ENCODE measurements at places on chromosomes 12 and 14.

- DNase-seq: no peak
Observed at GRCh38 chr14:105059925-105060565, 5.2 kb downstream of the GPR132 start.

DNA sequence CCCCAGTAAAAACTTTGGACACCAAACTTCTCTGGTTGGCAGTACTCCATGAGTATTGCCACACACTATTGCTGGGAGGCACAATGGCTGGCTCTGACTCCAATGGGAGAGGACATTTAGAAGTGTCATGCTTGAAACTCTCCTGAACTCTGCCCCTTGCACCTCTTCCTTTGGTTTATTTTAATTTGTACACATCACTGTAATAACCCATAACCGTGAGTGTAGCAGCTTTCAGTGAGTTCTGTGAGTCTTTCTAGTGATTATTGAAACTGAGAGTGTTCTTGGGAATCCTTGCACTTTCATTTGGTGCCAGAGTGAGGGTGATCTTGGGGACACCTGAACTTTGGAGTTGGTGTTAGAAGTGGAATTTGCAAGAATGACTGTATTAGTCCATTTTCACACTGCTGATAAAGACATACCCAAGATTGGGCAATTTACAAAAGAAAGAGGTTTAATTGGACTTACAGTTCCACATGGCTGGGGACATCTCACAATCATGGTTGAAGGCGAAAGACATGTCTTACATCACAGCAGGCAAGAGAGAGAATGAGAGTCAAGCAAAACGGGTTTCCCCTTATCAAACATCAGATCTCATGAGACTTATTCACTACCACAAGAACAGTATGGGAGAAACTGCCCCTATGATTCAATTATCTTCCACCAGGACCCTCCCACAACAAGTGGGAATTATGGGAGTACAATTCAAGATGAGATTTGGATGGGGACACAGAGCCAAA, 41.3 kb upstream of the CEP83 start:
- DNase-seq: no peak

- peak; percentile 84 for DNase-seq
Observed at GRCh38 chr14:77799863-77800730, at the start of gene ADCK1. Gene ADCK1, plus strand, starts transcription at chr14:77800109. Its CDS starts 18,870 bp downstream, at chr14:77818979.

DNA sequence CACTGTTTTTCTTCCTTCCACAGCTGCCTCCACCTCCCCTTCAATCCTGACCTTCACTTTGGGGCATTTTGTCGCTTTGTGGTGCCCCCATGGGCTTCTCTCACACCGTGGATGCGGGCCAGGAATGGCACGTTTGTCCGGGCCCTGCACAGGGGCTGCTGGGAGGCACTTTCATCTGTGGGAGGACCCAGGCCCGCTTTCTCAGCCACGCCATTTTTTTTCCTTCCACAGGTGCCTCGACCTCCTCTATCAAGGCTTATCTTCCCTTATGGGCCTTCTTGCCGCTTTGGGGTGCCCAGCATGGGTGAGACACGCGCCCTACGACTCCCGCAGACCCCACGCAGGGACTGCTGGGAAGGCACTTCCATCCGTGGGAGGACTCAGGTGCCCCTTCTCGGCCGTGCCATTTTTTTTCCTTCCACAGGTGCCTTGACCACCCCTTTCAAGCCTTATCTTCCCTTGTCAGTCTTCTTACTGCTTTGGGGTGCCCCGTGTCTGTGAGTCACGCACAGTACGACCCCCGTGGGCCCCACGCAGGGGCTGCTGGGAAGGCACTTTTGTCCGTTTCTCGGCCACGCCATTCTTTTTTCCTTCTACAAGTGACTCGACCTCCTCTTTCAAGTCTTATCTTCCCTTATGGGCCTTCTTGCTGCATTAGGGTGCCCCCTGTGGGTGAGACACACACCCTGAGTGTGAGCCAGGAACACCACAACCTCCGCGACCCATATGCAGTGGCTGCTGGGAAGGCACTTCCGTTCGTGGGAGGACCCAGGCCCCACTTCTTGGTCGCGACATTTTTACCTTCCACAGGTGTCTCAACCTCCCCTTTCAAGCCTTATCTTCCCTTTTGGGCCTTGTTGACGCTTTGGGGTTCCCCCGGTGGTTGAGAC, 270.7 kb downstream of the ALG10 start:
- DNase-seq: no peak

- DNase-seq: no peak
Observed at GRCh38 chr12:81617915-81618314, 141.2 kb downstream of the PPFIA2 start.

GRCh38 chr12:104751120-104751519, 207.0 kb downstream of the SLC41A2 start:
- DNase-seq: no peak

- no peak for DNase-seq
Observed at GRCh38 chr12:112752303-112752702, 39.2 kb upstream of the RPH3A start.

DNA sequence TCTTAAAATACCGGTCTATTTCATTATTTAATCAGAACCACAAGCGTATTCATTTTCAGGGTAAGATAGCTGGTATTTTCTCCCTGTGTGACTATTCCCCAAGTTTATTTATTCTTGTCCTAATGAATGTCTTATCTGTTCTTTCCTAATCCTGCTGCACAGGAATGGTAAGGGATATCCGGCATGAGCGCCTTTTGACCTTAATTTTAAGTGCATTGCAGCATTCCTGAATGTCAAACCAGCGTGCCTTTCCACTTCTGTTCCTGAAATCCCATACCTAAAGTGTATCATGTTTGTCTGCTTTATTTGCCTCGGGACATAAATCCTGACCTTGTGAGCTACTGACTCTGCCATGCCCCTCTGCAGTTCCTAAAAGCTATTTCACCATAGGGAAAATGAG, 1713.2 kb upstream of the FLRT2 start:
- no peak for DNase-seq

GRCh38 chr14:95527387-95528002, 7.4 kb upstream of the GLRX5 start:
- no peak for DNase-seq

DNA sequence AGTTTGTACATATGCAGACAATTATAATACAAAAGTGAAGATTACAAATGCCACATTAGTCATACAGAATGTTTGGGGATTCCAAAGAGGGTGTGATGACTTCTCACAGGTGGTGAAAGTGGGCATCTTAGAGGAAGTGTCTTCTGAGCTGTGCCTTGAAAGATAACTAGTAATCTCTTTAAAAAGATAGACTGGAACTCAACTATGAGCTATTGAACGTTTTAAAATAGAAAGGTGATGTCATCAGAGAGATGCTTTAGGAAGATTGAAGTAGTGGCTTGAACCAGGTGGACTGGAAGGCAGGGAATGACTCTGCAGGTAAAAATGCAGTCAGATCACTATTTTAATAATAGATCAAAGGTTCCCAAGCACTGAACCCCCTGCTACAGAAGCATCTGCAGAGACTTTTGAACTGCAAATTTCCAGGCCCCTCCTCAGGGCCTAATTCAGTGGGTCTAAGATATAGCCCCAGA, 50.3 kb downstream of the SYT1 start:
- DNase-seq: no peak

GRCh38 chr12:123828854-123829547, 66.9 kb downstream of the DNAH10 start:
- no peak for DNase-seq

DNA sequence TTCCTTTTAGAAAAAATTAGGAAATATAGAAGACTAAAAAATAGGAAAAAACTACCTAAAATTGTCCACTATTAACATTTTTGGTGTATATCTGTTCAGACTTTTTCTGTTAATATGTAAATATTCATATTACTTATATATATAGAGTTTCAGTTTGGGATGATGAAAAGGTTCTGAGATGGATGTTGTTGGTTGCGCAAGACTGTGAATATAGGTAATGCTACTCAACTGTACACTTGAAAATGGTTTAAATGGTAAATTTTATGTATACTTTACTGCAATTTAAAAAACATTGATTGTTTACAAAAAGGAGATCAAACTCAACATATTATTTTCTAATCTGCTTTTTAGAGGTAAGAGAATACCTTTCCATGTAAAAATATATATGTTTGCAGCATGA, 200.9 kb downstream of the RAD51B start:
- DNase-seq: no peak

DNA sequence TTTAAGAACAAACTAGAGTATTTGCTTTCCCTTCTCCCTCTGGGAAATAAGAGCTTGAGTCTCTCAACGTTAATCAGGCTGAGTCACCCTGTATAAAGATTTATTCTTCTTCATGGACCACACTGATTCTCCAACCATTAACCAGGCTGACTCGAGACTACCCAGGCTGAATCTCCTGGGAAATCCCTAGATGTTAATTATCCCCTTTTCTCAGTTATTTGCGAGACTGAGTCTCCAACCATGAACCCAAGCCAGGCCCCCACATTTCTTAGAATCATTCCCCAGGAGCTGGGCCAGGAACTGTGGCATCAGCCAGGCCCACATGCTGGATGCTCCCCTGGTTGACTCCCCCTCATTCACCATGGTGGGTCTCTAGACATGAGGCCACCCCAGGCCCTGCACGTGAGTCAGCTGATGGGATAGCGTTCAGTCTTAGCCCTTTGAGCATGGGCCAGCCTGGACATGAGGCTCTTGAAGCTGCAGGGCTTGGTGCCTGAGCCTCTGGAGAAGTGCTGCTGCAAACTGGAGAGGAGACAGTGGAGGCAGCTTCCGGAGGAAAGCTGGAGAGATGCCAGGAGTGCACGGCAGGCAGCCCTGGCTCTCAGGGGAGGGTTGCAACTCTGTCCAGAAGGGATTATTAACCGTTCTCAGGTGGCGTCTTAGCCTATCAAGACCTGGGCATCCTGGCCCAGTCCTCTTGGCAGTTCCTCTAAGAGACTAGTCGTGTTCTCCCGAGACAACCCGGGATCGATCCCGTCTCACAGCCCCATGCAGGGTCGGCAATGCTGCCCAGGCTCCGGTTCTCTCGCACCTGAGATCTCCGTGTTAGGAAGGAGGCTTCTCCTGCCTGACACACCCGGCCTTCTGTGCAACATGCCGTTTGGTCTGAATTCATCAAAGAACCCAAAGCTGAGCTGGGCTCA, 296.6 kb downstream of the ADGRD1 start:
- no peak for DNase-seq

GRCh38 chr12:121524196-121524916, 56.5 kb downstream of the KDM2B start:
- DNase-seq: no peak

- no peak for DNase-seq
Observed at GRCh38 chr12:121001841-121002483, 14.3 kb downstream of the C12orf43 start.

- DNase-seq: no peak
Observed at GRCh38 chr14:69752773-69753172, 14.2 kb upstream of the SRSF5 start.

DNA sequence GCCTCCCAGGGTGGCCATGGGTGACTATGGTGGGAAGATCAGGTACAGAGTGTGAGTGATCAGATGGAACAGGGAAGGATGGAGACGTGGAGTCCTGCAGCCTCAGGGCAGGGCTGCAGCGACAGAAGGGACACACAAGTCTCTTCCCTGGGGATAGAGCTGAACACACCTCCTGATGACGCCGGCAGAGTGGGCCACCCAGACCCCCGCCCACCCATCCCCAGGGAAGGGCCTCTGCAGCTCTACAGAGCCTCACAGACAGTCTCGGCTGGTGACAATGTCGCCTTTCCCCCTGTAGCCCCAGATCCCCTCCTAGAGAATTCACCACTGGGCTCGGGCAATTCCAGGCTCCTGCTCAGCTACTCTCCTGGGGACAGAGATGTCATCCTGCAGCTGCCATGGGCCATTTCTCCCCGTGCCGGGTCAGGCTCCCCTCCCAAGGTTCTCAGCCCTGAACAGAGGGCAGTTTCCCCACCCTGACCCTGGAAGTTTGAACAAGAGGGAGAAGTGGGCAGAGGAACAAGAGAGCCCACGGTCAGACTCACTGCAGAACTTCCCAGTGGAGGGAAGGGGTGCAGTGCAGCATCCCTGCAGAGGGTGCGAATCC, 115.7 kb downstream of the NCOR2 start:
- no peak for DNase-seq

GRCh38 chr14:33946679-33947476, 4.0 kb downstream of the EGLN3 start:
- DNase-seq: no peak

DNA sequence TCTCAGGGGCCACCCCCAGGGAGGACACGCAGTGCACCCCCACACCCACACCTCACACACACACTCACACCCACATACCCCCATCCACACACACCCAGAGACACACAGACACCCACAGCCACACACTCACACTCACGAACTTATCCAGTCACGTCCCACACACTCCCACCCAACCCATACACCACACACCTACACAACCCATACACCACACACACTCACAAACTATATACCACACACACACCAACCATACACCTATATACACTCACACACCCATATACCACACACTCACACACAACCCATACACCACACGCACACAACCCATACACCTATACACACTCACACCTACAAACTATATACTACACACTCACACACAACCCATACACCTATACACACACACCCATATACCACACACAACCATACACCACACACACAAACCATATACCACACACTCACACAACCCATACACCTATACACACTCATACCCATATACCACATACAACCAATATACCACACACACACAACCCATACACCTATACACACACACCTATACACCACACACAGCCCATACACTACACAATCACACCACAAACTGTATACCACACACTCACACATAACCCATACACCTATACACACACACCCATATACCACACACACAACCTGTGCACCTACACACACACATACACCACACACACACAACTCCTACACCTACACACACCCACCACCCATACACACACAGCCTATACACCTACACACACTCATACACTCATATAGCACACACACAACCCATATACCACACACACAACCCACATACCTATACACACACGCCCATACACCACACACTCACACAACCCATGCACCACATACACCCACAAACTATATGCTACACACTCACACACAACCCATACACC, 42.7 kb downstream of the TMEM121 start:
- no peak for DNase-seq

DNA sequence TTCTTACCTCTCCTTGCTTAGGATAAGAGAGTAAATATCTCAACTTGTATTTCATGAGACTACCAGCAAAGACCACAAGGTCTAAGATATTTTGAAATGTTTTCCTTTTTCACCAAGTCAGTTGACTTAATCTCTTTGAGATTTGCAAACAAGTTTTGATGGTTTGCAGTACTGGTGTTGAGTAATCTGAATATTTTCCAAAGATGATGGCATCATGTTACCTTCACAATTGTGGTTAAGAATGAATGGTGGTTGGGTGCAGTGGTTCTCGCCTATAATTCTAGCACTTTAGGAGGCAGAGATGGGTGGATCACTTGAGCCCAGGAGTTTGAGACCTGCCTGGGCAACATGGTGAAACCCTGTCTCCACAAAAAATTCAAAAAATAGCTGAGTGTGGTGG, 225.7 kb downstream of the TMTC2 start:
- DNase-seq: no peak

GRCh38 chr12:63928305-63928704, 83.8 kb downstream of the SRGAP1 start:
- no peak for DNase-seq

DNA sequence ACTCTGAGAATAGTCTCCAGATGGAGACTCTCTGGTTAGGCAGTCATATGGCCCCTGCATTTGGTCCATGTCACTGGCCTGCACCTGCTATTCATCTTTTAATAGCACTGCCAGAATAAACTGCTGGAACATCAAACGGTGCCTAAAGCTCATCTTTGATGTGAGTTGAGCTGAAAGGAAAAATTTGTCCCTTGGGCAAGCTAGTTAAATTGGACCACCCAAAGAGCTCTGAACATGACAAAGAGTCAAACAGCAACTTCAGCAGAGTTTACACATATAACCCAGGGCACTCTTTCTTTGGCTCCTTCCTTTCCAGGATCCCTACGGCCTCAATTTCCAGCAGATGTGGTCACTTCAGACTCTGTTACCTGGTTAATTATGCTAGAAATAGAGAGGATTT, 269.9 kb downstream of the RPL10L start:
- DNase-seq: no peak
